Memory B cell (primary cell): ENCODE measurements at places on chromosomes 1 and 21.
A peak's percentile ranks its signal among the peaks of the same experiment; 100 is the strongest.

GRCh38 chr1:29341936-29342335 lies 105.6 kb downstream of the PTPRU start:
- no peak for DNase-seq

DNA sequence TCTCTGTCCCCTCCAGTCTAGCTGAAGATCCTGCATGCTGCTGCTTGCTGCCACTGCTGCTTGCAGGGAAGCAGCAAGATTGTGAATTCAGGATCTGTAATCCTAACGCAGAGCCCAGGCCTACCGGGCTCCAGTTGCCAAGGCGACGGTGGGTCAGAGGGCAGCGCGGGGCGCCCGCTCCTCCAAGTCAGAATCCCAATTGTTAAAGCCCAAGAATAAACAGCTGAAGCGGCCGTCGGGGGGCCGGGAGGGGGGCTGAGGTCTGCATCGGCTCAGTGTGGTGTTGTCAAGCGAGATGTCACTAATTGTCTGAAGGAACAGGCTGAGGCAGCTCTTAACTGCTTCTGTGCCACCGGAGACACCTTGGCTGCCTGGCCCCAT lies 36.8 kb downstream of the AHDC1 start:
- DNase-seq: no peak

DNA sequence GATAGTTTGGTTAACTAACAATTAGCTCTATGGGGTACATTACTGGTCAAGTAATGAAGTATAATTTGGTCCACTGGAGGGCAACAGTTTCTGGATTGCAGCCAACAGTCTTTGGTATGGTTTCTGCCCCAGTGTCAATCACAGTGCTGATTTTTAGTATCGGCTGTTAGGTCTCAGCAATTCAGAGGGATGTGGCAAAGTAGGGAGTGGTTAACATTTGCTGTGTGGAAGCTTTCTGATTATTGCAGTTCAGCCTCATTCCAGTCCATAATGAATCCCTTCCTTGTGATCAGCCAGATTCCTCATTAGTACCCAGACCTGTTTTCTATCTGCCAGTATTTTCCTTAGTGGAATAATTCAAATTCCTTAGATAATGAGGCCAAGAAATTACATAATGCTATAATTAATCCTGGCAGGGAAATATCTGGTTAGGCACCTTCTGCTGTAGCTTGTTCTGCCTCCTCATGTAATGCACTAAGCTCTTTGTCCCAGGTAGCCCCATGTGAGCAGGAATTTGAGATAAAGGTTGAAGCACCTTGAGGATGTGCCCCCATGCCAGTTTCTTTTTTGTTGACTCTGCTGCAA lies 14.0 kb downstream of the F3 start:
- no peak for DNase-seq

- no peak for DNase-seq
Measured at GRCh38 chr1:83583351-83584014, 415.4 kb downstream of the TTLL7 start.

DNA sequence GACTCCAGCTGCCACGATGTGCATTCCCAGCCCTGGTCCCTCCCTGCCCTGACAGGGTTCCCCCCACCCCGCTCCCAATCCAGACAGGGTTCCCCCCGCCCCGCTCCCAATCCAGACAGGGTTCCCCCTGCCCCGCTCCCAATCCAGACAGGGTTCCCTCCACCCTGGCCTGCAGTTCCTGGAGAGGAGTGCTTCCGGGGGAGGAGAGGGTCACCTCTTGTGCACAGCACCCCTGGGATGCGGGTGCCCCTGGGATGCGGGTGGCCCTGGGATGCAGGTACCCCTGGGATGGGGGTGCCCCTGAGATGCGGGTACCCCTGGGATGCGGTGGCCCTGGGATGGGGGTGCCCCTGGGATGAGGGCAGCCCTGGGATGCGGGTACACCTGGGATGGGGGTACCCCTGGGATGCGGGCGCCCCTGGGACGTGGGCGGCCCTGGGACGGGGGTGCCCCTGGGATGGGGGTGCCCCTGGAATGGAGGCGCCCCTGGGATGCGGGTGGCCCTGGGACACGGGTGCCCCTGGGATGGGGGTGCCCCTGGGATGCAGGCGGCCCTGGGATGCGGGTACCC lies 36.7 kb upstream of the SLC19A1 start:
- DNase-seq: no peak

GRCh38 chr1:54585181-54586066 lies 37.4 kb downstream of the ACOT11 start:
- no peak for DNase-seq

DNA sequence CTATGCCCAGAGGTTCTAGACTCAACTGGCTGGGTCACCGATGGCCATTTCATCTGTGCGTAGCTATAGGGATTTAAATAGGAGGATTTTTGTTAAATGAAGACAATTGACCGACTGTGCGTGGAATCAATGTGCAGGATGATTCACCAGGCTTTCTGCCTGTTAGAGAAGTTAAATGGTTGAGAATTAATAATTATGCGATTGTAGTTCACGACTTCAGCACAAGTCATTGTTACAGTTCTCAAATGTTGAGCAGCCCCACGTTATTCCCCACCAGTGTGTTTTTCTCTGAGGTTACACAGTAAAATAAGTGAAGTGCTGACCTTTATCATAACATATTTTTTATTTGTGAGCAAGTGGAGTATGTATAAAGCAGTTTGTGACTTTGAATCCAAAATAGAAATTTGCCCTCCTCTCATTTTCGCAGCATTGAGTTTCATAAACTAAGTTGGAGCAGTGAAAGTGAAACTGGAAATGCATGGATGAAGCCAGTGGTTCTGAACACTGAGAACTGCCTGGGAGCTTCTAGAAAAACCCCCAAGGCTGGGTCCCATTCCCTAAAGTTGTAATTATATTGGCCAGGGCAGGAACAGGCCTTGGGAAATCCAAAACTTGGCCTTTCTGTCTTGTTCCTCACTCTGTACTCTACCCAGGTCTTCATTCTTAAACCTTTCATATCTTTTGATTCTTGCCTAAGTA lies 102.6 kb downstream of the GALNT2 start:
- DNase-seq: no peak

DNA sequence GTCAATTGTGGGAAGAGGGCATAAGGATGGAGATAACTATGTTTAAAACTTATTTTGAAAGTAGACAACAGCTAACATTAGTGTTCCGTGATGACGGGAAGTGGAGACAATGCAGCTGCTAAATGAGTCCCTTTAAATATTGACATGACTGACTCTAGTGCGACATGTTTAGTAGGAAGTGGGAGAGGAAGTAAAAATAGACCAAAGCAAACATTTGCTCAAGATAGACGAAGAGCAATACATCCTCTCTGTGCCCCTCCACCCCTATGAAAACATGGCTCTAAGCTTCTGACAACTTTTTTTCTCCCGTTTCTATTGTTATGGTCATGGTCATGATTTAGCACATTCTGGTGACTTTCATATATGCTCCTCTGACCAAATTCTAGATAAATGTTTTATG lies 60.0 kb upstream of the HMCN1 start:
- no peak for DNase-seq

DNA sequence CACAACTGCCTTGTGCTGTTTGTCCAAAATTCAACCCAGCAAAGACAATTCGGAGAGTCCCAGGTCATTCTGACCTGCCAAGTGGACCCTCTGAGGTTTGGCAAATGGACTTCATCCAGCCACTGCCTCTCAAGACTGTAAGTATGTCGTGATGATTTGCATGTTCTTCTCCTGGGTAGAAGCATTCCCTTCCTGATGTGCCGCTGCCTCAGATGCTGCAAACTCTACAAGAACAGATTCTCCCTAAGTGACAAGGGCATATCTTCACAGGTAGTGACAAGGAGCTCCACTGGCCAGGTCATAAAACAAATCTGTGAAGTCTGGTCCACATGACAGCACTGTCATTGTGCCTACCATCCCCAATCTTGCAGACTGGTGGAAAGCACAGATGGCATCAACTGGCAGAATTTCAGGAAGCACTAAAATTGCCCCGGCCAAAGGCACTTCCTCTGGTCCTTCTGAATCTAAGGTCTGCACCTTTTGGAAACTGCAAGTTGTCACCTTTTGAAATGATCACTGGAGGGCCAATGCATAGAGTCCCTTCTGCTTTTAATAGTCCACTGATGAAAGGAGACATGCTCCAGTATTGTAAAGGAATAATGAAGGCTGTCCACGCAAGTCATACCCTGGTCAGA lies 27.4 kb downstream of the POFUT2 start:
- no peak for DNase-seq

- no peak for DNase-seq
Measured at GRCh38 chr1:30328401-30329262, 394.8 kb downstream of the MATN1 start.

GRCh38 chr1:237139732-237140131 lies 97.7 kb downstream of the RYR2 start:
- no peak for DNase-seq

- no peak for DNase-seq
Measured at GRCh38 chr1:239558559-239558958, 172.2 kb downstream of the CHRM3 start.

DNA sequence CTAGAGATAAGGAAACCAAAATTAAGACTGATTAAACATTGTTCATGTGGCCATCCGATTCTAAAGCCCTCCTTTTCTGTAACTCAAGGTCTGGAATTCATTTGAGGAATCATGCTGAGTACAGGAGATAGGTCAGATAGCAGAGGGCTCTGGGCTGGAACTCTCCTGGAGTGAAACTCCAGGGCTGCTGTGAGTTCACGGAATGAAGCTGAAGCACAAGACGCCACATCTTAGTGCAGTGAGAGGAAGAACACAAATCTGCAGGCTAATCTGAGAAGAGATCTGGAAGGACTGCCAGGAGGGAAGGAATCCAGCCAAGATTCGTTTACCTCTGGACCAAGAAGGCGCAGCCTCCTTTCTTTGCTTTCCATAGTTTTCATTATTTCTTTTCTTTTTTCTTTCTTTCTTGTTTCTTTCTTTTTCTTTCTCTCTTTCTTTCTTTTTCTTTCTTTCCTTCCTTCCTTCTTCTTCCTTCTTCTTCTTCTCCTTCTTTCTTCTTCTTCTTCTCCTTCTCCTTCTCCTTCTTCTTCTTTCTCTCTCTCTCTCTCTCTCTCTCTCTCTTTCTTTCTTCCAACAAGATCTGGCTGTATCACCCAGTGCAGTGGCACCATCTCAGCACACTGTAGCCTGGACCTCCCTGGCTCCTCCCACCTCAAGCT lies 74.8 kb upstream of the ATP1B1 start:
- no peak for DNase-seq

DNA sequence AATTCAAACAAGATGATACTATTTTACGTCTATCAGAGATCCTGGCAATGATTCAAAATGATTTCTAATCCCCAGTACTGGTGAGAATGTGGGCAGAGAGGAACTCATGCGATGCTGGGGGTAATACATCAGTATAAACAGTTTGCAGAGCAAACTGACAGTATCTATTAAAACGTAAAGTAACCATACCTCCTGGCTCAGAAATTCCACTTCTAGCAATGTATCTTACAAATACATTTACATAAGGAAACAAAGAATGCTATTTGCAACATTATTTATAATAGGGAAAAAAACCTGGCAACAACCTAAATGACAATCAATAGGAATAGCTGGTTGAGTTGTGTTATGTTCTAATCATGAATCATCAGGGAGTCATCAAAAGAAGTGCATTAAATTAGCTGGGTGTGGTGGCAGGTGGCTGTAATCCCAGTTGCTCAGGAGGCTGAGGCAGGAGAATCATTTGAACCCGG lies 15.9 kb downstream of the RCAN1 start:
- DNase-seq: no peak

DNA sequence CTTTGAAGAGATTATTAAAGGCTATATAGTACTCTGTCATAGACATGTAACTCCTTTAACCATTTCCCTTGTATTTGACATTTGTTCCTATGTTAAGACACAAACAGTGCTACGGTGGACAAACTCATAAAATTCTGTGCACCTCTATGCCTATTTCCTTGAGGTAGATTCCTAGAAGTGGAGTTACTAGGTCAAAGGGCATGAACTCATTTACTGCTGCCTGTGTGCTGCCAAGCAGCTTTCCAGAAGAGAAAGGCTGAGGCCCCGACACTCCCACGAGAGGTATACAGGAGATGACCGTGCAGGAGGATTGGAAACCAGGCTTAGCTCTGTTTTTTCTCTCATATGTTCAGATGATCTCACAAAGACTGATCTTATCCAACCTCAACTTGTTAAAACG lies 34.4 kb upstream of the TENT5C start:
- no peak for DNase-seq

GRCh38 chr1:6509220-6509918 lies 17.9 kb upstream of the PLEKHG5 start:
- no peak for DNase-seq

GRCh38 chr1:170068923-170069322 lies 5.6 kb downstream of the KIFAP3 start:
- DNase-seq: no peak

- peak; percentile 56 for DNase-seq
Measured at GRCh38 chr1:117754061-117754969, 148.5 kb downstream of the TENT5C start.

DNA sequence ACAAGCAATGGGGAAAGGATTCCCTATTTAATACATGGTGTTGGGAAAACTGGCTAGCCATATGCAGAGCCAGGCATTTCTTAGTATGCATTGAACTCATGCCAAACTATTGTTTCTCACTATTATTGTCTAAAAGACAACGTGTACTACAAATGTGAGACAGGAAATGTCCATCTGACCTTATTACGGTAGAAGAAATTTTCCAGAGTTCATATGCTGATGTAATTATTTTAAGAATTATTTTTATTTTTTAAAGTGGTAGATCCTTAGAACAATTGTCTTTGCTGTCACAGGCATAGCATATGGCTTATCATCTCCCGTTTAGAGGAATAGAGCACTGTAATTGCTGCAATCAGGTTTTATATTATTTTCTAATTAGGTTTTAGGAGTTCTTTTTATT lies 75.2 kb upstream of the S1PR1 start:
- DNase-seq: no peak

DNA sequence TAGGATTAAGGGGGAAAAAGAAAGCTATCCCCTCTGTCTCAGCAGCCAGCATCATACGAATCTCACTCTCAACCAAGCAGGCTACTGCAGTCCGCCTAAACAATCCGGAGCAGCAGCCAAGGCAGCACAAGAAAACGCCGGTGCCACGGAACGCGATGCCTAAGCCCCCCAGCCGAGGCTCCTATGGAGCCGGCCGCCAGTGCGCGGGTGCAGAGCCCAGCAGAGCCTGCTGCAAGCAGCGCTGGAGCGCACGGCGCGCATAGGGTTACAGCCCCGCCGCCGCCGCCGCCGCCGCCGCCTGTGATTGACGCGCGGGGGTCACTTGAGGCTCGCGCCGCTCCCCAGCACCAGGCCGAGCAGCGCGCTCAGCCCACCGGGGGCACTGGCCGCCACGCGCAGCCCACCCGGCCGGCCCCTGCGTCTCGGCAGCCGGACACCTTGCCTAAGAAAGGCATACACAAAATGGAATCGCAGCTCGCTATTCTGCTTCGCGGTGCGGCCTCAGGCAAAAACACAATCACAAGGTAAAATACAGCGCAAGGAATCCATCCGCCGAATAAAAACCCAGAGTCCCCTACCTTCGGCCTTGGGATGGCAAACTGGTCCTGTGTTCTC lies 780 bp downstream of the HIVEP3 start:
- DNase-seq: no peak

- no peak for DNase-seq
Measured at GRCh38 chr1:151009674-151010345, 1.6 kb downstream of the PRUNE1 start.
